ENCODE measurements at places on chromosomes 4 and X. TPM values are rescaled to one million over a fixed set of nuclear protein-coding genes. Genes with fewer than 3 reads are reported as not detected.

The MCTS1 gene
- total RNA-seq = 59.0 TPM

The SNCA gene
- total RNA-seq = 4.7 TPM

The ARMCX4 gene
- 1.3 TPM for total RNA-seq

The LEF1 gene
- 386 TPM for total RNA-seq

The TREX2 gene
- 3.4 TPM for total RNA-seq

GRCh38 chr4:150217808-150218207, 139.6 kb downstream of the DCLK2 start:
- DNase-seq = no peak

DNA sequence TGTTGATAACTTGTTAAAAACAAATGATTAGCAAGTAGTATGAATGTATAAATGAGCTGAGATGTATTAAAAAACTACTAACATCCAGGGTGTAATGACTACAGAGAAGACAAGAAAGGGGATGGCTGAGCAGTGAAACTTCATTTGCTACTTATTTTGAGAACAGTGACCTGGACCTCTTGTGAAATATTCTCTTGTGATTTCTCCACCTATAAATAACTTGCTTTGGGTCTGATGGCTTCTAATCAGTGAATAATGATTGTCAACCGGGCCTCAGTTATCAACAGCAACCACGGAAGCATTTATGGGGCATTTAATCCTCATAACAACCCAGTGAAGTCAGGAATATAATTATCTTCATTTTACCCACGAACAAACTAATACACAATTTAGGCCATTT, 154.2 kb upstream of the HAND2 start:
- DNase-seq = no peak

GRCh38 chrX:39204945-39205344, 403.7 kb downstream of the MID1IP1 start:
- no peak for DNase-seq

DNA sequence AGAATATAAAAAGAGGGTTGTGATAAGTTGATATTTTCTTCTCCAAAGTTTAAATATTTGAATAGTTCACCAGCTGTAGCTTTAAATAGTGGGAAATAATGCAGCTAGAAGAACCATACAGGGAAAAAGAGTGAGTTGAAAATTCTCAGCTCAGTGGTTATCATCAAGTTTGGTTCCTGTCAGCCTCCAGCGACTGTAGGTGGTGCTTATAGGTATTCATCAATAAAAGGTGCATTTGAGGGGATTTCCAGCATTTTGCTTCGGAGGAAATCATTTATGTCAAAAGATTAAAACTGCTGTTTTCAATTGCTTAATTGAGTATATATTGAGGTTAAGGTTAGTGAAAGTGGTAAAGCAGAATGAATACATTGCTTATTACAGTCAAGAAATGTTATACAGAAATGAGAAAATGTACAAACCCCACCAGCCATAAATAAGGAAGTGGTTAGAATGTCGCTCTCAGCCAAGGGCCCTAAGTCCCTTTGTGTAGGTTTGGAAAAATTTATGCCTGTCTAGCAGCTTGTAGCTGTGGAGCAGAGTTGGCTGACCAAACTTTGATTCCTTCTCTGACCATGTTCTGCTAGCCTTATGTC, 532.9 kb upstream of the FTHL17 start:
- no peak for DNase-seq

GRCh38 chr4:38902695-38903094, 35.1 kb downstream of the FAM114A1 start:
- no peak for DNase-seq

GRCh38 chrX:115632455-115632854, 71.5 kb downstream of the PLS3 start:
- DNase-seq = no peak

GRCh38 chr4:47519239-47519883, 34.3 kb downstream of the ATP10D start:
- DNase-seq = no peak

DNA sequence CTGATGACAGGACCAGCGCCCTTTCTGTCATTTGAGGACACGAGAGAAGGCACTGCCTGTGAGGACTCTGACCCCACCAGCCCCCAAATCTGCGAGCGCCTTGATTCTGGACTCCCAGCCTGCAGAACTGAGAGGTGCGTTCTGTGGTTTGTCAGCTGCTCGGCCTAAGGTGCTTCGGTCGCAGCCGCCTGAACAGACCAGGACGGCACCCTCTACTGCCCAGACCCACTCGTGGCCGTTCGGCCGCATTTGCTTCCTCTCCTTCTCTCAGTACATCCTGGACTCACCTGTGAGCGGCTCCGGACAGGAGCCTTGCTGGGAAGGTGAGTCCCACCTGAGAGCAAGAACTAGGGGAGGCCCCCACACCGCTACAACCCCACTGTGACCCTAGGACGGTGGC, 8.5 kb downstream of the PCGF3 start:
- DNase-seq = no peak

GRCh38 chr4:121728798-121729226, 32.0 kb upstream of the ANXA5 start:
- DNase-seq = no peak

- DNase-seq = no peak
Observed at GRCh38 chrX:149161435-149162088, 343.5 kb downstream of the IDS start.

GRCh38 chr4:97761445-97762114, 381.7 kb downstream of the STPG2 start:
- DNase-seq = no peak

DNA sequence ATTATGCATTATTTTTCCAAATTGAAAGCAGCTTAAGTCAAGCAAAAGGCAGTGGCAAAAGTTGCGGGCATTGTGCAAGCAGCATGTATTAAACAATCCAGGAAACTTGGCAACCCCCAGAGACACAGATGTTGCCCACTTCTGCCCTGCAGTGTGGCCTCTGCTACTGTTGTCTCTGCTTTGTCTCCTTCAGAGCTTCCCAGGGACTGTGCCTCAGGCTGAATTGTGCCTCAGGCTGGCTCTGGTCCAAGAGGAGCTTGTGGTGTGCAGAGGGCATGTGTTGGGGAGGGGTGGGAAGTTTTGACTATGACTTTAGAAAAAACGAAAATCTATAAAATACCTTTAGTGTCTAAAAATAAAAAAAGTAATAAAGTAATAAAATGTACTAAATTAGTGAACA, 201.4 kb downstream of the CCSER1 start:
- no peak for DNase-seq

GRCh38 chr4:7909463-7910262, 30.0 kb downstream of the AFAP1 start:
- no peak for DNase-seq
